IMR-90 (cell line): ENCODE measurements at places on chromosomes 11 and 22.

DNA sequence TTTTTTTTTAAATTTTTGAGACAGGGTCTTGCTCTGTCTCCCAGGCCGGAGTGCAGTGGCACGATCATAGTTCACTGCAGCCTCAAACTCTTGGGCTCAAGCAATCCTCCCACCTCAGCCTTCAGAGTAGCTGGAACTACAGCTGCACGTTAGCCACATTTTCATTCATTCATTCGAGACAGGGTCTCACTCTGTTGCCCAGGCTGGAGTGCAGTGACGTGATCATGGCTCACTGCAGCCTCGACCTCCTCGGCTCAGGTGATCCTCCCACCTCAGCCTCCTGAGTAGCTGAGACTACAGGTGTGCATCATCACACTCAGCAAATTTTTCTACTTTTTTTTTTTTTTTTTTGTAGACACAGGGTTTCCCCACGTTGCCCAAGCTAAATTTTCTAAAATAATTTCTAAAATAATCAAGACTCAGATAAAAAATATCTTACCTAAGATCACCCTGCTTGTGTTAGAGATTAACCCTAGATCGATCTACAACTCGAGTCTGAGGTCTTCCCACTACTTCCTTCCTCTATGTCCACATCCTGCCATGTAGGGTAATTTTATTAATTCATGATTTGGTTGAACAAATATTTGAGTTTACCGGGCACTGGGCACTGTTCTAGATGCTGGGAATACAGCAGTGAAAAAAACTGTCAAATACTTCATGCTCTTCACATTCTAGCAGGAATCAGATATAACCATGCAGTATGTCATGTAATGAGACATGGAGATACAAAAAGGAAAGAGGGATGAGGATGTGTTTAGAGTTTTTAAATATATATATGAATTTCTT lies 15.1 kb downstream of the EIF4G2 start:
- H3K4me1 ChIP-seq, result no peaks in the 10 kb centered on the region
- H3K27ac ChIP-seq, result no peak overlapping the region
- no peak for DNase-seq
- H3K36me3 ChIP-seq, result peaks cover 24% of the 10 kb centered on the region

DNA sequence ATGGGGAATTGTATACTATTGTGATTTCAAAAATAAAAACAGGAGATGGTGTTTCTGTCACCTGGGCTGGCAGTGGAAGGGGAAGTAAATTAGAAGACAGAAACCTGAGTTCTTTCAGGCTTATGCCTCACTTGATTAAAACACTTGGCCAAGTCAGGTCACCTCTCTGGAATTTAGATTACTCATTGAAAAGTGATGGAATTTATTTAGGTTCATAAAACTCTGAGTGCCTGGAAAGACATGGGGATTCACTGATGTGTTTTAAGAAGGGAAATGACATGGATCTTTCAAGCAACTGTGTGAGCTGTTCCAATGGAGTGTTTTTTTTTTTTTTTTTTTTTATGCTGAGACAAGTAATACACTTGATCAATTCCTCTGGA lies 400.1 kb downstream of the TMEM135 start:
- no peaks in the 10 kb centered on the region for H3K27me3 ChIP-seq
- peak; percentile 84 for DNase-seq

DNA sequence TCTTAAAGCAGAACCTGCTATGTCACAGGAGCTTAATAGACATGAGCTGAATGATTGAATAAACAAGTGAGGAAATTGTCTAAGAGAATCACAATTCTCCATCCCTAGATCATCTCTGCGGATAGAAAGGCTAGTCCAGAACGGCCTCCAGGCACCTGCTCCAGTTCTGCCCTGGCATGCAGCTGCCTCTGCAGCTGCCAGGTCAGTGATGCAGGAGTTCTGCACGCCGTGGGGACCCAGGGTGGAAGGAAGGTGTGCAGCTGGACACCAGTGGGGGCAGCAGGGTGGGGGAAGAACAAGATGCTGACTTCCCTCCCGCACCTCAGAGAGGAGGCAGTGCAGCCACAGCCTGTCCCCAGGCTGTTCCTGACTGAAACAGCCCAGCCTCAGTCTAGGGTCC lies 192.1 kb upstream of the NCAM1 start:
- H3K27me3 ChIP-seq, result no peaks in the 10 kb centered on the region
- DNase-seq, result no peak
- H3K4me3 ChIP-seq, result no peak overlapping the region
- H3K27ac ChIP-seq, result no peak overlapping the region
- no peaks in the 10 kb centered on the region for H3K4me1 ChIP-seq

- no peak for DNase-seq
- no peak overlapping the region for H3K4me3 ChIP-seq
- H3K4me1 ChIP-seq, result peaks cover 3% of the 10 kb centered on the region; the same call in 1 of the 2 replicates
- peaks cover 11% of the 10 kb centered on the region for H3K36me3 ChIP-seq
- no peaks in the 10 kb centered on the region for H3K27me3 ChIP-seq
- H3K27ac ChIP-seq, result no peak overlapping the region
These were observed 243.1 kb upstream of the BLID start for GRCh38 chr11:122359081-122359571.

GRCh38 chr11:84906995-84907394 lies 720.1 kb downstream of the DLG2 start:
- no peak overlapping the region for H3K27ac ChIP-seq
- no peaks in the 10 kb centered on the region for H3K36me3 ChIP-seq
- no peaks in the 10 kb centered on the region for H3K4me1 ChIP-seq
- no peaks in the 10 kb centered on the region for H3K27me3 ChIP-seq
- H3K4me3 ChIP-seq, result no peak overlapping the region
- peak; percentile 37 for DNase-seq

DNA sequence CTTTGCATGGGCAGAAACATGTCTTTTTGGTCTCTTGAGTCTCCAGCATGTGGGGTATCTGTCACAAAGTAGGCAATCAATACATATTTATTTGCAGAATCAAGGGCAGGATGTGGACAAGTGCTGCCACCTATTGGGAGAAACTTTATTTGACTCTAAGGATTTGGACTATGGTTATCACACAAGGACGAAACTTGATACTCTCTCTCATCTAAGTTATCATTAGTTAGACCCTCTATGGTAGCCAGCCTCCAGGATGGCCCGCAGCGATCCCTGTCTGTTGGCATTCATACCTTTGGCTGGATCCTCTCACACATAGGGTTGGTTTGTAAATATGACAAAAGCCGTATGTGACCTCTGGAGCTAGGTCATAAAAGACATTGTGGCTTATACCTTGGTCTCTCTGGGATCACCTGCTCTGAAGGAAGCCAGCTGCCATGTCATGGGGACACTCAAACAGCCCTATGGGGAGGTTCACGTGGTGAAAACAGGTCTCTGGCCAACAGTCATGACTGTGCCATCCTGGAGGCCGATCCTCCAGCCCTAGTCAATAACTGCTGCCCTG lies 1.1 kb upstream of the FBXO7 start:
- peak; percentile 70 for DNase-seq
- no peaks in the 10 kb centered on the region for H3K27me3 ChIP-seq
- peaks cover 15% of the 10 kb centered on the region for H3K4me1 ChIP-seq
- H3K4me3 ChIP-seq, result no peak overlapping the region
- H3K27ac ChIP-seq, result peak overlapping the region; percentile 90; the same call in 1 of the 2 replicates

GRCh38 chr11:10942620-10943019 lies 84.8 kb upstream of the ZBED5 start:
- peaks cover 31% of the 10 kb centered on the region for H3K27me3 ChIP-seq
- DNase-seq, result no peak
- H3K27ac ChIP-seq, result no peak overlapping the region
- no peaks in the 10 kb centered on the region for H3K36me3 ChIP-seq

GRCh38 chr11:117284053-117284452 lies 7.1 kb upstream of the BACE1-AS start:
- no peak overlapping the region for H3K27ac ChIP-seq
- peaks cover 29% of the 10 kb centered on the region for H3K36me3 ChIP-seq
- H3K27me3 ChIP-seq, result no peaks in the 10 kb centered on the region
- no peak overlapping the region for H3K4me3 ChIP-seq
- DNase-seq, result no peak

GRCh38 chr11:23283666-23284065 lies 423.4 kb upstream of the CCDC179 start:
- no peak overlapping the region for H3K4me3 ChIP-seq
- H3K36me3 ChIP-seq, result no peaks in the 10 kb centered on the region
- H3K4me1 ChIP-seq, result peaks cover 2% of the 10 kb centered on the region; the same call in 1 of the 2 replicates
- DNase-seq, result no peak
- no peaks in the 10 kb centered on the region for H3K27me3 ChIP-seq

DNA sequence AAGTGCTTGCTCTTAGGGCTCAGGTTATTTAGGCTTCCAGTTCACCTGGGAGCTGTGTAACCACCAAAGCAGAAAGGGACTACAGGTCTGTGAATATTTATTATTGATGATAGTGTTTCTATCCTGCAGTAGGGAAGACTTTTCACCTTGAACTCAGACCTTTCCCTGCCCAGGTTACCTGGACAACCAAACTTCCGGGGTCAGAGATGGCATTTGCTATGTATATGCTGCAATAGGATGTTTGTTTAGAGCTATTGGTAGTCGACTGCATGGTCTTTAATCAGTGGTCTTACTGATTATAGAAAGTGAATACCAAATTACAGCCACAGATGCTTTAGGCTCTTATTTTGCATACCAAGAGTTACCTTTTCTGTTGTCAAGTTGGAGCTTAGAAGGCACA lies 82.6 kb upstream of the MYO18B start:
- no peaks in the 10 kb centered on the region for H3K36me3 ChIP-seq
- H3K27ac ChIP-seq, result no peak overlapping the region
- DNase-seq, result no peak
- H3K4me3 ChIP-seq, result no peak overlapping the region
- no peaks in the 10 kb centered on the region for H3K4me1 ChIP-seq

DNA sequence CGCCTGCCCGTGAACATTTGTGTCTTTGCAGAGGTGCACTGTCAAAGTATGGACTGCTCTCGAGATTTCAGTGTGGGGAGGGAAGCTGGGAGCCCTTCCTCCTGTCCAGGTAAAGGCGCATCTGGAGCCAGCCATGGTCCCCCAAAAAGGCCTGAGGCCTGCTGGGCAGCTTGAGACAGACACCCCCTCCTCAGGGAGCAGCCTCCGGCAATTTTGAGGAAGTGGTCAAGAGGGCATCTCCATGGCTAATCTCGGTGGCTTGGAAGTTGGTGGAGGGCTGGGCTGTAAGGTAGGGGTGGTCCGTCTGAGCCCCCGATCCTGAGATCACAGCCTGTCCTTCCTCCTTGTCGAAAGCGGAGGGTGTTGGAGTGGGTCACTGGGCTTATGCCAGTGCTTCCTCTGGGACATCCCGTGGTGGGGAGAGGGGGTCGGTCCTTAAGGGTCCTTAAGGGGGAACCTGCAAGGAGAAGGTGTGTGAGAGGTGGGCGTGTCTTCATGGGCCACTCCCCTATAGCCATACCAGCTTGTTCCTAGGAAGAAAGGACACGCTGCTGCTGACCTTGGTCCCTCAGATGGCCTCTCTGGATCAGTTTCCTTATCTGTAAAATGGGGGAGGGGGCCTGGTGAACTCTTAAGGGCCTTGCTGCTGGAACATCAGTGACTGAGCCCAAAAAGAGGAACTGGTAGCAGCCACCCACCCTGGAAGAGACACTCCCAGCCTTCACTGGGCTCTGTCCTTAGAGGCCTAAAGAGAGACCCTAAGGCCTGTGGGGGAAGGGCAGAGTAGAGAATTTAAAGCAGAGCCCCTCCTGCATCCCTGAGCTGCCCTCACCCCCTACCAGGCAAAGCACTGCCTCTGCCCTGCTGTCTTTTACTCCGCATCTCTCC lies 2.6 kb downstream of the KCNC1 start:
- H3K4me3 ChIP-seq, result no peak overlapping the region
- DNase-seq, result no peak
- peaks cover 68% of the 10 kb centered on the region for H3K27me3 ChIP-seq
- H3K4me1 ChIP-seq, result no peaks in the 10 kb centered on the region
- no peak overlapping the region for H3K27ac ChIP-seq

- peaks cover 12% of the 10 kb centered on the region for H3K4me1 ChIP-seq
- H3K27ac ChIP-seq, result no peak overlapping the region
- H3K27me3 ChIP-seq, result no peaks in the 10 kb centered on the region
These were observed 1.3 kb upstream of the HDAC10 start for GRCh38 chr22:50252082-50253045.

DNA sequence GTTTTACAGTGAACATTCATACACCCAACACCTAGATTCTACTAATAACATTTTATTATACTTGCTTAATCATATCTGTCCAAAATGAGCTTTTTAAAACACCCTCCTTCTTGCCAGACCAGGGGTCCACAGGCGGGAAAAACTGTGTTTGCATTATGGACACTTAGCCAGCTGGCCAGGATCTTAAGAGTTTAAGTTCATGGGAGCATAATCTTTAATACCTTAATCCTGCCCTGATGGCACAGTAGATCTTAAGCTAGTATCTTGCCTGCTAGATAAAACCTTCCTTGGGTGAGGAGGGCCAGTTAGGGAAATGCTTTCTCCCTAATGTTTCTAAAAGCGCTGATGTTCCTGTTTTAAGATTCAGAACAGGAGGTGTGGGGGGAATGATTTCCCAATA lies 13.1 kb upstream of the CCDC134 start:
- no peak overlapping the region for H3K27ac ChIP-seq
- no peak overlapping the region for H3K4me3 ChIP-seq
- no peak for DNase-seq
- H3K36me3 ChIP-seq, result no peaks in the 10 kb centered on the region

- H3K4me3 ChIP-seq, result no peak overlapping the region
- H3K36me3 ChIP-seq, result no peaks in the 10 kb centered on the region
- no peak overlapping the region for H3K27ac ChIP-seq
- H3K4me1 ChIP-seq, result no peaks in the 10 kb centered on the region
These were observed 20.7 kb downstream of the ZBTB16 start for GRCh38 chr11:114080219-114080618.

GRCh38 chr11:83054904-83055380 lies 16.8 kb downstream of the RAB30 start:
- H3K27ac ChIP-seq, result no peak overlapping the region
- DNase-seq, result no peak
- no peaks in the 10 kb centered on the region for H3K27me3 ChIP-seq
- H3K36me3 ChIP-seq, result no peaks in the 10 kb centered on the region

DNA sequence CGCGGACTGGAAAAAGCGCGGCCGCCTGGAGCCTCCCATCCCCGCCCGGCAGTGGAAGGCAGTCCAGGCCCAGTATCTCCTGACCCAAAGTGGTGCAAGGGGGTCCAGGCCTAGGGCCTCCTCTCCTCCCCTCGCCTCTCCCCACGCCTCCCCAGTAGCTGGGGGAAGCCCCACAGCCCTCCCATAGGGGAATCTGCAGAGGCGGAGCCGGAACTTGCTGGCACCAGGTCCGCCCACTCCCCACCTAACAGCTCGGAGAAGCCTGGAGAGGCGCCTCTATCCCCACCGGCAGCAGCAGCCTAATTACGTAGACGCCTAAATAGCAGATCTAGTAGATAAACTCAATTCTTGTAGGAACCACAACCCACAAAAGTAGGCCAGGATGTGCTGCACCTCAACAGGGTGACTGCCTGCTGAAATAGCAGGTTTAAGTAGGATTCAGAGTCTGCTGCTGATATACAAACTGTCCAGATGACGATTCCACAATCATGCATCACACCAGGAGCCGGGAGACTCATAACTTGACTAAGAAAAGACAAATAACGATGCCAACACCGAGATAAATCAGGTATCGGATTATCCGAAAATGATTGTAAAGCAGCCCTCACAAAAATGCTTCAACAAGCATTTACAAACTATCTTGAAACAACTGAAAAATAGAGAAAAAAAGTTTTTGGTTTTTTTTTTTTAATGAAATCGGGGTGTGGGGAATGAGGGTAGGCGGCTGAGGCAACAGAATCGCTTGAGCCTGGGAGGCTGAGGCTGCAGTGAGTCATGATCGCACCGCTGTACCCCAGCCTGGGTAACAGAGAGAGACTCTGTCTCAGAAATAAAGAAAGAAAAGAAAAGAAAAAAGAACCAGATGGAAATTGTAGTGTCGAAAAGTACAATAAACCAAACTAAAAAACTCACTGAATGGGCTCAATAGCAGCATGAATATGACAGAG lies 11.4 kb upstream of the BRD1 start:
- H3K27ac ChIP-seq, result no peak overlapping the region
- peaks cover 12% of the 10 kb centered on the region for H3K27me3 ChIP-seq
- no peak overlapping the region for H3K4me3 ChIP-seq
- H3K4me1 ChIP-seq, result no peaks in the 10 kb centered on the region
- H3K36me3 ChIP-seq, result no peaks in the 10 kb centered on the region
- DNase-seq, result peak; percentile 33
